SW480 (cell line): ENCODE measurements at places on chromosomes 5 and 9.

- no peak for DNase-seq
These were observed 93.7 kb downstream of the SPOCK1 start for GRCh38 chr5:137405393-137405792.

DNA sequence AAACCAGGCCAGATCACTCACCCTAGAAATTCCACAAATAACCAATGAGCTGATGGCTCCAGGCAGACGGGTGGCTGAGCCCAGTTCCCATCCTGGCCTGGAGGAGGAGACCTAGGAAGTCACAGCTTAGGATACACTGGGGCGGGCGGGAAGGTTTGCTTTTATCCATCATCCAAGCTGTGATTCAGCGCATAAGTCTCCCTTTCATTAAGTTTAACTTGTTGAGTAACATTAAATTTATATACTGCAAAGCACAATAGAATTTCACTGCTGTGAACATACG lies 55.7 kb downstream of the THBS4 start:
- DNase-seq: no peak

GRCh38 chr9:90147426-90147825 lies 495.2 kb downstream of the DIRAS2 start:
- no peak for DNase-seq

DNA sequence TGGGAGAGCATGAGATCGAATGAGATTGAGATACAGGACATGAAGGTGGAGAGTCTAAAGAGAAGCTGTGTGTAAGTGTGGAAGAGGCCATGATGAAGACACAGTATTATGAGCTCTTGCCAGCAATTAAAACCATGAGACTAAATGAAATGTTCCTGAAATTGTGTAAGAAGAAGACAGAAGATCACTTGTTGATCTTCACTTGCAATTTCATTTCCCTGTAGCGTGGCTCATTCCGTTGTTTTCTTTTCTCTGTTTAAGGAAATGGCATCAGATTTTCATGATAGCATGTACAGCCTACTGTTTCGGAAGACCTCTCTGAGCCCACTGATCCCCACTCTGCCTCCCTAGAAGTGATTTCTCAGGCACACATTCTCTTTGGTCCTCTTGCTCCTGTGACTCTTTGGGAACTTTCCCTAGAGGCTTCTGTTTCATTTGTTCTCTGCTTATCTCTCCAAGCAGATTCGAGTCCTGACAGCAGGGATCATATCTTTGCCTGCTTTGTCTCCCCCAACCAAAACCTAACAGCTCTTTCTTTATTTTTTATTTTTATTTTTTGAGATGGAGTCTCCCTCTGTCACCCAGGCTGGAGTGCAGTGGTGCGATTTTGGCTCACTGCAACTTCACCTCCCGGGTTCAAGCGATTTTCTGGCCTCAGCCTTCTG lies 16.8 kb downstream of the PIP5K1B start:
- no peak for DNase-seq

- DNase-seq: no peak
These were observed 4.0 kb upstream of the RHOBTB3 start for GRCh38 chr5:95726811-95727763.

DNA sequence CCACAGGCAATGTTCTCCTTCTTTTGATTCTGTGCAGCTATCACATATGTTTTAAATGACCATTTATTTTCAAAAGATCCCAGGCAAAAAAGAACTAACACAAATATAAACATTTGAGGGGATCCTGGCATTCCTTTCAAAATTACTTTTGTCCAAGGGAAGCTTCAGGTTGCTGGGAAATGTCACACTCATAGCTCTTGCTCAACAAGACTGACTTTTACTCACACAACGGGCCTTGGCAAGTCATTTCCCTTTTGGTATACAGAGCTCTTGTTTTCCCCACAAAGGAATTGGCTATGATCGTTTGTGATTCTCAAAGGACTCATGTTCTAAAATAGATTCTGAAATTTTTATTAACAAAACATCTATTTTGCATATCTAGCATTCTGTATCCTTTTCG lies 4.5 kb upstream of the PALM2AKAP2 start:
- no peak for DNase-seq
